ENCODE measurements at places on chromosomes 11 and 22.

- no peak for DNase-seq
Measured at GRCh38 chr11:93464927-93465540, 78.2 kb downstream of the SMCO4 start.

- DNase-seq: no peak
Measured at GRCh38 chr11:110571081-110571720, 141.0 kb downstream of the ARHGAP20 start.

GRCh38 chr22:41848468-41848867 lies 15.6 kb downstream of the SREBF2 start:
- DNase-seq: no peak

- no peak for DNase-seq
Measured at GRCh38 chr11:84906995-84907394, 720.1 kb downstream of the DLG2 start.

DNA sequence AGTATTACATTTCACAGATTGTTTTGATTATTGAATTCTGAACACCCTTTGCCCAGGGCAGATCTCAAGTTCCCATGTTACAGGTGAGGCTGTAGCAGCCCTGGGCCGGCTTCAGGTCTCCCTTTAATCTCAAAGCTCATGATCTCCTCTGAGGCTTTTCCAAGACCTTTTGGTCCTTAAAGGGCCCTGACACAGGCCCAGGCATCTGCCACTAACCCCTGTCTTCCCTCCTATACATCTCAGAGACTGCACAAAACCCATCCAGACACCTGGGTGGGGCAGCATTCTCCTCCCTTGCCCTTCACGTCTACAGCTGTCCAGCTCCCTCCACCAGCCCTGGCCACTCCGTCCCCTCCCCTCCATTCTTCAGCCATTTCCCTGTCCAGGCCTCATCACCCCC lies 37.8 kb downstream of the PDE2A start:
- no peak for DNase-seq
